Heart right ventricle (tissue), 16 donors: ENCODE measurements at places on chromosomes 5 and 9. TPM values are rescaled to one million over a fixed set of nuclear protein-coding genes. Genes with fewer than 3 reads are reported as not detected.

DNA sequence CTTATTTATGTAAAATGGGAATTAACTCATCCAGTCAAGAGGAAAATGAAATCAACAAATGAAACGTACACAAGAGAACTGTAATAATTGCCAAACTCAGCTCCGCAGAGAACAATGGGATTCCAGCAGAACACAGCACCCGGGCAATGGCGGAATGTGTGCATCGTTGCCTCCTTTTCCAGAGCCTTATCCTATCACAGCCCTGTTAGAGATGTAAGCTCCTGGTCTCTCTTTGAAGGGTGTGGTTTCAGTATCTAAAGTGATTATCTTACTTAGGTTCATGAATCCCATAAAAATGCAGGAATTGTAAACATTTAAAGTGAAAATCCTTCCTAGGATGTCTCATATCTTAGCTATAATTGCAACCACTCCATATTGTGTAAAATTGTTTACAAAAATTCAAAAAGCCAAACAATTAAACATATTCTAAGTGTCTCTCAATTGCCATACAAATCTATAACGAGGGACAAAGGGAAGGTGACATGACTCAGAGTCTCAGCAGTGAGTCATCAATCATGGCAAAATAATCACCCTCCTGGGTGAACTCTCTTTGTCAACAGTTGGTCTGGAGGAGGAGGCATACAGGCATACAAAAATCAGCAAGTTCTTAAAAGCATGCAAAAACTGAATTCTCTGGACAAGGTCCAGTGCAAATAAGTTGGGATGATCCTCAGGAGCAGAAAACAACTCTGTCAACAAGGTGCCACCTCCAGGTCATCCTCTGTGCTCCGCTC is 22.6 kb downstream of the SEMA5A start:
- peaks cover 8% of the 10 kb centered on the region for H3K4me1 ChIP-seq
- no peak for DNase-seq
- H3K27me3 ChIP-seq = no peaks in the 10 kb centered on the region
- no peaks in the 10 kb centered on the region for H3K36me3 ChIP-seq
- no peak overlapping the region for H3K27ac ChIP-seq

- peaks cover 9% of the 10 kb centered on the region for H3K4me1 ChIP-seq
- no peaks in the 10 kb centered on the region for H3K36me3 ChIP-seq
- peak overlapping the region; percentile 69 for H3K27ac ChIP-seq
- no peak overlapping the region for H3K4me3 ChIP-seq
- H3K27me3 ChIP-seq = no peaks in the 10 kb centered on the region
Measured at GRCh38 chr9:110081395-110081794, 126.6 kb downstream of the C9orf152 start.

GRCh38 chr9:126722252-126722921 is 82.5 kb upstream of the ZBTB43 start:
- H3K27ac ChIP-seq = peak overlapping the region; percentile 41
- H3K27me3 ChIP-seq = peaks cover 13% of the 10 kb centered on the region
- H3K36me3 ChIP-seq = no peaks in the 10 kb centered on the region
- H3K4me3 ChIP-seq = peak overlapping the region; percentile 70
- peak; percentile 76 for DNase-seq

DNA sequence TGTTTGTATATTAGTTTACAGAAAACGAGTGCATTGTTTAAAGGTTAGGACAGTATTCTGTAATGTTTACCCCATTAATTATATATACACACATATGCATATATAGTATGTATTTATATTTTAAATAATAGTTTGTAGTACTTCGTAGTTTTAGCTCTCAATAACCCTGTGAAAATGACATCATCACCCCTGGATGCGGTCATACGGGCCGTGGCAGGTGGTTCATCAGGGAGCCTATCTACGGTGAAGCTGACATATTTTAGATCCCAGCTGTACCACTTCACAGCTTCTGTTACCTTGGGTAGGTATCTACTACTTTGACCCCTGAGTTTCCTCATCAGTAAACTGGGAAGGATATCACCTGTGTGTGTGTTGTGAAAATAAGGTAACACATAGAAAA is 87.1 kb downstream of the NR3C1 start:
- DNase-seq = no peak
- peaks cover 50% of the 10 kb centered on the region for H3K4me1 ChIP-seq
- no peak overlapping the region for H3K27ac ChIP-seq
- no peak overlapping the region for H3K4me3 ChIP-seq
- no peaks in the 10 kb centered on the region for H3K27me3 ChIP-seq

PAEP gene
- polyA plus RNA-seq = not detected

CCL28 gene
- polyA plus RNA-seq = 0.59 TPM

- H3K36me3 ChIP-seq = no peaks in the 10 kb centered on the region
- no peak overlapping the region for H3K4me3 ChIP-seq
- DNase-seq = no peak
- H3K27ac ChIP-seq = no peak overlapping the region
Measured at GRCh38 chr9:114114364-114114763, 15.3 kb upstream of the KIF12 start.

DNA sequence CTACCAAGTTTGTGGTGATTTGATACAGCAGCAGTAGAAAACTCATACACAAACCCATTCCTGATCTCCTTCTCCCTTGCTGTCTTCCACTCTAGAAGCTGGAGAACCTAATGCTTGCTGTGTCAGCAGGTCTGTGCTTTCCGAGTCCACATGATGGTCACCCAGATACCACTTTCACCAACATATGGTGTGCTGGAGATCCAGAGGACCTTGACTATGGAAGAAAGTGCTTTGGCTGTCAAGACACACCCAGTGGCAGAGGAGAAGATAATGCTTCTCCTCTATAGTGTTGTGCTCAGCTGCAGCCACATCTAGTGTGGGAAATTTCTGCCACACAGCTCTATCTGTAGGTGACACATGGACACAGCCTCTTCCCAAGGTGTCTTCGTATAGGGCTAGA is 67.4 kb downstream of the UGCG start:
- DNase-seq = no peak
- H3K27me3 ChIP-seq = no peaks in the 10 kb centered on the region
- H3K36me3 ChIP-seq = no peaks in the 10 kb centered on the region
- H3K27ac ChIP-seq = no peak overlapping the region
